ENCODE measurements at places on chromosomes 11 and 22.

- no peak for DNase-seq
Observed at GRCh38 chr11:10568486-10568941, at the start of gene LYVE1. LYVE1 (minus strand) TSS chr11:10568665; CDS start chr11:10568532, 133 bp downstream.

DNA sequence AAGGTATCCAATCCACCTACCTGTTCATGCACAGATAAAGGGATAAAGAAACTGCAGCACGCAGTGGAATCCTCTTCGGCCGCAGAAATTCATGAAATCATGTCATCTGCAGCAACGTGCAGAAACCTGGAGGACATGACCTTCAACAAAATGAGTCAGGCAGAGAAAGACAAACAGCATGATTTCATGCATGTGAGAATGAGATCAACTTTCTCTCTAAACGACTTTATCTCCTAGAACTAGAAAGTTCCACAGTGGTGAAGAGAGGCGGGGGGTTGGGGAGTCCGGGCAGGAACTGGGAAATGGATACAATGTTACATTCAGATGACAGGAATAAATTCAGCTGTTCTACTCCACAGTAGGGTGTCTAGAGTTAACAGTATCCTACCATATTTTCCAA lies 9.9 kb downstream of the RGL4 start:
- DNase-seq = no peak

- no peak for DNase-seq
Observed at GRCh38 chr11:121533601-121534000, 80.8 kb upstream of the SORL1-AS1 start.

- no peak for DNase-seq
Observed at GRCh38 chr11:112589155-112589554, 328.5 kb upstream of the PLET1 start.

DNA sequence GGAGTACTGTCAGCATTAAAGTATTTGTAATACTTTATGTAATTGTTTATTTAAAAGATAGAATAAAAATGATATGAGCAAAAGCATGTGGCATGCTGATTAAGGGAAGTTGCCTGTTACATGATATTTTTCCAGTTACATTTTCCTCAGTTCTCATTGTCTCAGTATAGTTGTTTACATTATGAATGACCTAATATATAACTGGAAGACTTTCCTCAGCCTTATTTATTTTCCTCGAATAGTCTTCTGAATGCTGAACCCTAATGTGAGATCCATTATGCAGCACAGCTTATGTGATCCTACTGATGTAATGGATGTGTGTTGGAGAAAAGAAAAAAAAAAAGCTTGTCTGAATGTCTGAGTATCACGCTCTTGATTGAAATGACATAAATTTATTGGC lies 95.5 kb downstream of the LUZP2 start:
- DNase-seq = no peak

- no peak for DNase-seq
Observed at GRCh38 chr11:75380716-75381420, 18.4 kb upstream of the RPS3 start.

DNA sequence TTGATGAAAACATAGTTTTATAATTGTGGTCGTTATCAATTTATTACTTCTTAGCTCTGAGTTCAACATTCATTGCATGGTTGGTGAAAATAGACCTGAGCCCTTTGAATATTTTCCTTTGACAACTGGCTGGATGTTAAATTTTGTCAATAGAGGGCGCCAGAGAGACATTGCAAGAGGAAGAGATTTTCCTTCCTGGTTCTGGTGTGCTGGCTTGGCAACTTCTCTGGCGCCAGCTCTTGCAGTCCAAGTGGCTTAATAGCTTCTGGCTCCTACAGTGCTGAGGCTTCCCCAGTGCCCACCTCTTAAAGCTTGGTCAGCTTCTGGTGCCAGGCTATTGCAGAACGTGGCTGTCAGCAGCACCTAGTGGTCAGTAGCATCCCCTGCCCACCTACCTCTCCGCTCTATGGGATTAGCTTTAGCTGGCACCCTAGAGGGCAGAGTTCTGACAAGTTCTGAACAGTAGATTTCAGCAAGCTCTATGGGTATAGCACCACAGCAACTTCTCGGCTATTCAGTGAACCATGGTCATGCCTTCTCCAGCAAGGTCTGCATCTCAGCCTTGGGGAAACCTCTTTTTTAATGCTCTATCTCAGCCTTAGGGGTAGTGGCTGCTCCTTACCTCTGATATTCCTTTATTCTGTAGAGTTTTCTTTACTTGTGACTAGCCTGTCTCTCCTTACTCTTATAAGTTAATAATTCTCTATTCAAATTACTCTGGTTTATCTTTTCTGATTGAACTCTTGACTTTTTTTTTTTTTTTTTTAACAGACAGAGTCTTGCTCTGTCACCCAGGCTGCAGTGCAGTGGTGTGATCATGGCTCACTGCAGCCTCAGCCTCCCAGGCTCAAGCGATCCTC lies 59.4 kb downstream of the ACER3 start:
- peak; percentile 31 for DNase-seq

DNA sequence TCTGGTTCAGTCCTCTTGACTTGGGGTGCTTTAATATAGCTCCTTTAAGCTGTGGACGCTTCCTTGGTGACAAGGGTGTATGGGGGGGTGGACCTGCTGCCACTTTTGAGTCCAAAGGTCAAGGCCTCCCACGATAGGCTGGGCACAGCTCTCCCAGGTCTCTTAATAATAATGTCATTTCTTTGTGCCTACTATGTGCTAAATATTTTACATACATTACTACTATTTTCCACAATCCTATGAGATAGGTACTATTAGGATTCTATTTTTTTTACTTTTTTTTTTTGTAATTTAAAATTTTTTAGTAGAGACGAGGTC lies 304 bp upstream of the UCP3 start:
- DNase-seq = no peak

DNA sequence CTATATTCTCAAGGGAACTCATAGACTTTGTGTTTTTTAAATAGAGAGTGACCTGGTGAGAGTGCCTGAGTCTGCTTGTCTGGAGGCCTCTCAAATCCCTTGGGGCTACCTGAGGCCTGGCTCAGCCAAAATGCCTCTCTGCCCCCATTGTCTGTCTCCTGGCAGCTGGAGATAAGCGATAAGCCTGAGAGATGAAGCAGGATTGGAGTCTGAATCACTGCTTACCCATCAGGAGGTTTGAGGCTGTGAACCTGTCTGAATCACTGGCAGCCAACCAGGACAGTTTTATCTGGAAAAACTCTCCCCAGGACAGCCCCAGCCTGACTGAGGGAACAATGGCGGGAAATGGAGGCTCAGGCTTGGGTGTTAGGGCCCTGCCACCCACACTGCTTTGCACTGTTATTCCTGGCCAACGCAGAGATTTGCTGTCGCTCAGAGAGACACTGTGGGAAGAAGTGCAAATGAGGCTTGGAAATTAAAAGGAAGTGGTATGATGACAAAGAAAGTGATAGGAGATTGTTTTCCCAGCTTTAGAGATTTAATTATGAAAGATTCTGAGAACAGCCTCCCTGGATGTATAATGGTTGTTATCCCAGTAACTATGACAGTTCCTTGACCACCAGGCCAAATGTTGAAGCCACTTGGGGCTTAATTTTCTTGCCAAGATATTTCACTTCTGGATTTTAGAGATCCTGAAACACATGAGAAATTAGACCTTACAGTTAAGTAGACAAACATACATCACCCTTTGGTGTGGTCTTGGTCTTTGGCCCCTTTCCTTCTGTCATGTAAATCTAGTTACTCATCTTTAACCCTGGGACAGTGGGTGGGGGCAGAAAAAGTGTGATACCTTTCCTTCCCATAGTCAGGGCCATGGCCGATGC lies 102.1 kb downstream of the RASSF10 start:
- no peak for DNase-seq

- DNase-seq = no peak
Observed at GRCh38 chr11:91421641-91422040, 803.0 kb upstream of the FAT3 start.

GRCh38 chr22:48486134-48486532 lies 1341.5 kb downstream of the BRD1 start:
- DNase-seq = no peak

GRCh38 chr11:19892876-19893275 lies 180.2 kb downstream of the NAV2 start:
- no peak for DNase-seq

GRCh38 chr11:1112351-1113191 lies 37.9 kb downstream of the MUC2 start:
- no peak for DNase-seq

GRCh38 chr11:11845071-11845470 lies 3.3 kb downstream of the USP47 start:
- DNase-seq = no peak
